ENCODE measurements at places on chromosomes 3 and 15. TPM values are rescaled to one million over a fixed set of nuclear protein-coding genes. Genes with fewer than 3 reads are reported as not detected.

The SLC2A2 gene
- total RNA-seq: not detected

The CHDH gene
- 2.1 TPM for total RNA-seq

The SRGAP3 gene
- total RNA-seq: 4.0 TPM

The GHSR gene
- not detected for total RNA-seq

- H3K4me3 ChIP-seq: no peak overlapping the region
- no peak overlapping the region for H3K27ac ChIP-seq
- no peaks in the 10 kb centered on the region for H3K36me3 ChIP-seq
- DNase-seq: no peak
Observed at GRCh38 chr3:55333923-55334322, 153.2 kb downstream of the WNT5A start.

GRCh38 chr3:45872569-45872968, 13.8 kb upstream of the CCR9 start:
- no peak overlapping the region for H3K4me3 ChIP-seq
- peaks cover 1% of the 10 kb centered on the region for H3K4me1 ChIP-seq
- no peak for DNase-seq

GRCh38 chr15:71461748-71462147, 346.5 kb downstream of the THSD4 start:
- no peaks in the 10 kb centered on the region for H3K27me3 ChIP-seq
- H3K27ac ChIP-seq: no peak overlapping the region
- no peaks in the 10 kb centered on the region for H3K4me1 ChIP-seq
- H3K4me3 ChIP-seq: no peak overlapping the region
- H3K36me3 ChIP-seq: no peaks in the 10 kb centered on the region

DNA sequence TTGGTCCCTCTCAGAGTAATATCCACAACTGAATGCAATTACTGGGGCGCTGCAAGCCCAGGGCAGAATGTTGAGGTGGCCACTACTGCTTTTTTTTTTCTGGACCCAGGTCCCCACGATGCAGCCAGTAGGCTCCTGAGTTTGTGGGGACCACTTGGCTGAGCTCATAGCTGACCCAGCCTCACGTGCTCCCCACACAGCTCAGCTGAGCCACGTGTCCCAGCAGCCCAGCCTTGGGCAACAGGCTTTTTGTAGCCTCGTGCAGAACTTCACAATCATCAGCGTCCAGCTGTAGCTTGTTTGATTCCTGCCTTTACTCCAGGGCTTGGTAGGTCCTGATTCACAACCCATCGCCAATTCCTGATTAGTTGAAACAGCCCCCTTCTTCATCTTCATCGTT, 117.3 kb downstream of the ETFA start:
- H3K4me1 ChIP-seq: peaks cover 43% of the 10 kb centered on the region
- H3K27me3 ChIP-seq: no peaks in the 10 kb centered on the region
- H3K27ac ChIP-seq: no peak overlapping the region
- no peaks in the 10 kb centered on the region for H3K36me3 ChIP-seq
- DNase-seq: no peak

DNA sequence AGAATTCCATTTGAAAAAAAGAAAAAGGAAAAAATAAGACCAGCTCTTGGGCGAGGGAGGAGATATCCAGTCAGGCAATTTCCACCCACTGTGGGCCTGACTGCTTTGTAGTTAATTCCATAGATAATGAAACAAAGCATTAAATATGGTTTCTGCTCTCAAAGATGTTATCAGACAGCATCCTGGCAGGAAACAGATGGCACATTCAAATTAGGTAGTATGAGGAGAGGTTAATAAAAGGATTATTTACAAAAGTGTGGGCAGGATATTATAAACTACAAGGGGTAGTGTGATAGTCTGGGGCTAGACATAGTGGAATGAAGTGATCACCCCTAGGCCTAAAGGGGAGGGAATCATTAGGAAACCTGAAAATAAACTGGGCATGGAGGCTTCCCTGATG, 193.2 kb downstream of the CLSTN2 start:
- DNase-seq: no peak
- H3K4me1 ChIP-seq: no peaks in the 10 kb centered on the region
- no peaks in the 10 kb centered on the region for H3K36me3 ChIP-seq
- no peak overlapping the region for H3K4me3 ChIP-seq
- H3K27ac ChIP-seq: no peak overlapping the region
- no peaks in the 10 kb centered on the region for H3K27me3 ChIP-seq

DNA sequence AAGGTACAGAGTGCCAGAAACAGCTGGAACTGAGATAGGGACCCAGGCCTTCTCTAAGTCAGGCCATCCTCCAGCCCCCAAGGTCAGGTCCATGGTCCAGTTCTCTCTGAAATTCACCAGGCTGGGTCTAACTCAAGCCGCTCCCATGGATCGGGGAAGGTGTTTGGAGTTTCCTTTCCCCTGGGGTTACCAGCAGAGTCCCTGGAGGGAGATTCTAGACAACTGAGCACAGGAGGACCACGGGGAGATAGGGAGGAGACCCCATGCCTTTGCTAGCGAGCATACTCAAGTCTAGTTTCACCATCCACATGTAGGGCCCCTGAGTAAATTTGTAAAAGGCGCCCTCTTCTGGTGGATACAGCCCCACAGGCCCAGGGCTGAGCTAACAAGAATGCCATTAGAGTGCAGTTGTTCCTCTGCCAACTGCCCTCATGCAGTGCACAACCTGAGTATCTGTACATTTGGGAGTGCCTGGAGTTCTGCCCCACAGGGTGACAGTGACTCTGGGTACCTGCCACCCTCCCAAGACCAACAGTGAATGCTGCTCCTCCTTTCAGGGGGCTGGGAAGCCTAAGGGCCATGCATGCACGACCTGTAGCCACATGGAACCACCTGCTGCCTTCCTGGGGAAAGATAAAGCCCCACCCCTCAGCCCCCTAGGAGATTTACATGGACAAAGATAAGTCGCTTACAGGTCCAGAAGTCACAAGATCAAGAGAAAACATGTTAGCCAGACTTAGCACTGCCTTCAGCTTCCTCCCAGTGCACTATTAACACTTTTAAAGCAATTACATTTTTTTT, 89.0 kb downstream of the IQSEC1 start:
- H3K4me3 ChIP-seq: no peak overlapping the region
- H3K27ac ChIP-seq: no peak overlapping the region
- H3K4me1 ChIP-seq: peaks cover 16% of the 10 kb centered on the region
- no peaks in the 10 kb centered on the region for H3K36me3 ChIP-seq

DNA sequence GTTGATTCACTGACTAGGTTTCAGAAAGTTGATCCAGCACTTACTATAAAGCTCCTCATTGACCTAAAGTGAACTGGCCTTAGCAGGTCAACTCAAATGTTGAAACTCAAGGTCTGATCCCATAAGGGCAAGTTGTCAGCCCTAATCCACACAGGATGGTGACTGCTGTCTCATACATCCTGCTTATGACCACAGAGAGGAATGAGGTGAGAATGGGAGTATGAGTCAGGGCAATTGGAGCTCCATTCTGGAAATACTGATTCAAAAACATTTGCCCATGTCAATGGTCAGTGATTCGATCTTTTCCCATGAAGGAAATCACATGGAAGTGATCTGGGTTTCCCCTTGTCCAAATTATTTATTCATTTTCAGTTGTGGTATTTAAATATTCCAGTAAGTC, 78.7 kb downstream of the ZNF385D start:
- H3K27me3 ChIP-seq: no peaks in the 10 kb centered on the region
- H3K36me3 ChIP-seq: no peaks in the 10 kb centered on the region
- H3K27ac ChIP-seq: no peak overlapping the region
- no peak overlapping the region for H3K4me3 ChIP-seq
- H3K4me1 ChIP-seq: no peaks in the 10 kb centered on the region

DNA sequence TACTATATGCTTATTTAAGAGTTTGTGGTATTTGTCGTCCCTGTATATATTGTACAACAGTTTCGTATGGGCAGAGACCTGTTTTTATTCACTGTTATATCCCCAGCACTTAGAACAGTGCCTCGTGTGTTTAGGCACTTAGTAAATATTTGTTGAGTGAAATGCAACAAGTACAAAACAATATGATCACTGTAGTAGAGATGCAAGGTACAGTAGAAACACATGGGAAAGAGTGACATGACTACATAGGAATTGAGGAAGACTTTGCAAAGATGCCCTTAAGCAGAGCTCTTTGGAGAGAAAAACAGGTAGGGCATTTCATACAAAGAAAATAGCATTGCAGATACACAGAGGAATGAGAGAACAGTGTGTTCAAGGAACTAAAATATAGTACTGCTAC, 18.3 kb downstream of the RASA2 start:
- peaks cover under 1% of the 10 kb centered on the region for H3K4me1 ChIP-seq
- no peaks in the 10 kb centered on the region for H3K36me3 ChIP-seq
- no peaks in the 10 kb centered on the region for H3K27me3 ChIP-seq
- DNase-seq: no peak
- no peak overlapping the region for H3K27ac ChIP-seq

GRCh38 chr15:87487484-87487883, 769.1 kb downstream of the NTRK3 start:
- no peaks in the 10 kb centered on the region for H3K36me3 ChIP-seq
- H3K27me3 ChIP-seq: no peaks in the 10 kb centered on the region
- DNase-seq: no peak
- H3K4me3 ChIP-seq: no peak overlapping the region
- no peak overlapping the region for H3K27ac ChIP-seq

- H3K4me3 ChIP-seq: no peak overlapping the region
- no peaks in the 10 kb centered on the region for H3K4me1 ChIP-seq
- DNase-seq: no peak
Observed at GRCh38 chr3:99041747-99042146, 140.3 kb upstream of the DCBLD2 start.

- no peak overlapping the region for H3K27ac ChIP-seq
- no peaks in the 10 kb centered on the region for H3K27me3 ChIP-seq
- H3K36me3 ChIP-seq: no peaks in the 10 kb centered on the region
Observed at GRCh38 chr15:55795031-55795430, 52.1 kb upstream of the PRTG start.

DNA sequence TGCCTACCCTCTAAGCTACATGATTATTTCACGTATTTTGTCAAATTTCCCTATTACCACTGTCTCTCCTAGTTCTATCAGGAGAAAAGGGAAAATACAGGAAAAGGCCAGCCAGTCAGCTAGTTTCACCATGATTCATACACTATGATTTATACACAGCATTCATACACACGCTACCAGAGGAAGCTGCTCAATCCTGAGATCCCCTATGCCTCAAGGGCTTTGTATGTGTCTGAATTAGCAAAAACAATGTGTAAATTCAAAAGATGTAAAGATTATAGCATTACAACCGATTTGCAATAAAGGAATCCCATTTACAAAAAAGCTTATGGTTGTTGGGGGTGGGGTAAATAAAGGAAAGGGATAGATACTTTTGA, 3.1 kb upstream of the ACKR4 start:
- H3K36me3 ChIP-seq: peaks cover 7% of the 10 kb centered on the region
- H3K27me3 ChIP-seq: no peaks in the 10 kb centered on the region
- no peak overlapping the region for H3K4me3 ChIP-seq
- no peak overlapping the region for H3K27ac ChIP-seq
- H3K4me1 ChIP-seq: peaks cover 12% of the 10 kb centered on the region
- DNase-seq: no peak

DNA sequence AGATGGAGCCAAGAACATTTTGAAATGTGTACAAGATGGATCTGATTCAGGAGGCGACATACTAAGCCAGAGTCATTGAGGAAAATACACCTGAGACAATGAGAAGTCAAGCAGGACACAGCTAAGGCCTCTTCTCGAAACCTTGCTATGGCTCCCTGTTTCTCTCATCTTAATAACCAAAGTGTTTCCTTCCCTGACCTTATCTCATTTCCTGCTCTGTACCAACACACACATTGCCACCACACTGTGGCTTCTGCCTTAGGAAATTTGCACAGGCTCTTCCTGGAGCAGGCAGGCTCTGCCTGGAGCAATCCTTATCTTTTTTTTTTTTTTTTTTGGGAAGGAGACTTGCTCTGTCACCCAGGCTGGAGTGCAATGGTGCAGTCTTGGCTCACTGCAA, 36.6 kb downstream of the OXSM start:
- no peak overlapping the region for H3K4me3 ChIP-seq
- DNase-seq: no peak
- no peaks in the 10 kb centered on the region for H3K4me1 ChIP-seq
- no peaks in the 10 kb centered on the region for H3K27me3 ChIP-seq
